HFFc6 (cell line): ENCODE measurements at places on chromosomes 5 and 9. TPM values are rescaled to one million over a fixed set of nuclear protein-coding genes. Genes with fewer than 3 reads are reported as not detected.

DNA sequence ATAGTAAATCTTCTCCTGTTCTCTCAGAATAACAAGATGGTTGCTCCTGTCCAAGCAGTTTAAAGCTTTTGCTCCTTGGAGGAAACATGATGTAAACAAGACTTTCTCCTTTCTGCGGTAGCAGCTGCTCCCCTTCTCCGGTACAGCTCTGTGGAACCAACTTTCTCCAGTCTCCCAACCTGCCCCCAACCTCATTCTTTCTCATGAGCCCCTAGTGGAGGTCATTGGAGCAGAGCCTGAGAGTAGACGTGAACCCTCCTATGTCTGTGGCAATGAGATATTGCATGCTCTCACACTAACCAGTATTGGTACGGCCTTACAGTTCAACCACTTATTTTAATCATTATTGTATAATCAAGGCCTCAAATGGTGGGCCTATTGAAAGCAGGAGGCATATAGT is 483.8 kb upstream of the CDH10 start:
- no peak for DNase-seq

- no peak for DNase-seq
These were observed 6.2 kb downstream of the ZBED3 start for GRCh38 chr5:77080905-77081304.

PCDHGA9 gene
- total RNA-seq = 0.68 to 1.0 TPM (median 0.88 TPM) in 3 replicates

DNA sequence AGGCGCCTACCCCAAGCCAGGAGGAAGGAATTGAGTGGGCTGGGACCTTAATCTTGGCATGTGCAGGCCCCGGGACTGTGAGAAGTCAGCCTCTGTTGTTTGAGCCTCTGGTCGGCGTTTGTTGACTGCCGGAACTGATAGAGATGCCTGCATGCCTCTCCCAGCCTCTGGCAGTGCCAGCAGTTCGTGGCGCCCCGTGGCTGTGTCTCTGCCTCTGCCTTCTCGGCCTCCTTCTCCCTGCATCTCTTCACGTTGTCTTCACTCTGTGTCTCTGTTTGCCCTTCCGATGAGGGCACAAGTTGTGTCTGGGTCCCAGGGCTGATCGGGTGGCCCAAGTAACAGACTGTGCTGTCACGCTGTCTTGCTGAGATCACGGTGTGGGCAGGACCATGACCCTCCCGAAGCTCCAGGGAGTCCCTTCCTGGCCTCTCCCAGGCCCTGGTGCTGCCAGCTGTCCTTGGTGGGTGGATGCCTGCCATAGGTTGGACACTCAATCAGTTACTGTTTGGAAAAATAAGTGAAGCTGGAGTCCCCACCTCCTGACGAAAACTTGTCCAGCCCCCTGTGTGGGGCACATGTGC is 133.5 kb upstream of the LPCAT1 start:
- DNase-seq = no peak

GABRA6 gene
- not detected in 2 replicates for total RNA-seq

DNA sequence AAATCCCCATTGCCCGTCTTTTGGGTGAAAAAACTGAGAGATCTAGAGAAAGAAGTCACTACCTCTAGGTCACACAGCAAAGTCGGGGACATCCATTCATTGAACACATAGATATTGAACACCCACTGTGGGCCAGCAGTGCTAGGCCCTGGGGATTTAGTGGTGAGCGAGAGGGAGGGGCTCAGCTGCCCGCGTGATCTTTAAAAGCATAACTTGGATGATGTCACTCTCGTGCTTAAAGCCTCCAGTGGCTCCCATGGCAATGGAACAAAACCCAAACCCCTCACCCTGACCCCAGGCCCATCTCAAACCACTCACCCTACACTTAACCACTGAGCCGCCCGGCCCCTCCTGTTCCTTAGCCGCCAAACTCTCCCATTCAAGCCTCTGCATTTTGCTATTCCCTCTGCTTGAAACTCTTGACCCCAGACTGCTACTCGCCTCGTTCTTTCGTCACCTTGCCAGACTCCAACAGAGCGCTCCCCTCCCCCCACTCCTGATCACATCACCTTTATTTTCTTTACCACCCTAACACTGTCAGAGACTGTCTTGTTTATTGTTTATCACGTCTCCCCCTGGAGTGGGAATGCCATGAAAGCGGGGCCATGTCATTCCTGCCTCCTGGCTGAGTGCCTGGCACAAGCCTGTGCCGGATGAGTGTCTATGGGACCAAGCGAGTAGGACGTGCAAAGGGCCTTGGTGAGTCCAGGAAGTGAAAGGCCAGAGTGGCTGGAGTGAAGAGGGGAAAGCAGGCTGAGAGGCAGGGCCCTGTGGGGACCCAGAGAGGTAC is 710 bp upstream of the PIP5KL1 start:
- peak; percentile 73 for DNase-seq
